ENCODE measurements at places on chromosomes 3 and 15.
A peak's percentile ranks its signal among the peaks of the same experiment; 100 is the strongest.

DNA sequence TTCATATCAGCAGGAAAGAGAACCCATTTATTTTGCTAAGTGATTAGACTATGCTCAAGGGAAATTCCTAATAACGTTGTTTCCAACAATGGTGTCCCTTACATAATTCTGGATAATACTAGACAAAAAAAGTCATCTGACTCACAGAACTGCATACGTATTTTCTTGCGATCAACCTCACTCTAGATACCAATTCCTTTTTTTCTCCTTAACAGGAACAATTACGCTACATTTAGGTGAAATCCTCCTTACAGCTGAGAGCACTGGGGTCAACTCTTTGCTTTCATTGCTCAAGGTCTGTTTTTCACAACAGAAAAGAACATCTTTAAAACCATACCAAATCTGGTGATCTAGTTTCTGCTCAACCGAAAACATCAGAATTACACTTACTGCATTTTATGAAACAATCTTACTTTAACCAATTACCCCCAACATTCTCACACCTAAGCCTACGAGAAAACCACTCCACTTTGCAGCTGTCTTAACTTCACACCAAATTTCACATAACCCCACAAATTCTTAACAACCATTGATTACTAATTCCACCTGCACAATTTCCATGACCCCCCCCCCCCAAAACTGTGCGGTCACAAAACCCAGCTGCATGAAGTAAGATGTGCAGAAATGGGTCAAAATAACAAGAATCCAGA lies 61.2 kb upstream of the ICE2 start:
- DNase-seq = no peak

DNA sequence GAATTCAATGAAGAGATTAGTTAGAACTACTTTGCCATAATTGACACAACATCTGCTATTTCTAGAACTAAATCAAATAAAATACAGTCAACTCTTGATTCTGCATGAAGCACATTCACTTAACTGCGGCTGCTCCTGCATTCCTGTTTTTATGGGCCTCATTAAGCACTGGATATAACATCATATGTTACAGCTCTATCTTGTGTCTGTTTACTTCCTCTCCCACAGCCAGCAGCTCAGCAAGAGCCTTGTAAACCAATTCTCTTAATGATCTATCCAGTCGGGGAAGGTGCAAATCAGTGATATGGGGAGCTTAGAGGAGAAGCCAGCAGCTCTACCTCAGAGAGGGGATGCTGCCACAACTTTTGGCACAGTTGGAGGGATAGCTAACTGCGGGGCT lies 329.2 kb downstream of the ARRDC4 start:
- DNase-seq = no peak

DNA sequence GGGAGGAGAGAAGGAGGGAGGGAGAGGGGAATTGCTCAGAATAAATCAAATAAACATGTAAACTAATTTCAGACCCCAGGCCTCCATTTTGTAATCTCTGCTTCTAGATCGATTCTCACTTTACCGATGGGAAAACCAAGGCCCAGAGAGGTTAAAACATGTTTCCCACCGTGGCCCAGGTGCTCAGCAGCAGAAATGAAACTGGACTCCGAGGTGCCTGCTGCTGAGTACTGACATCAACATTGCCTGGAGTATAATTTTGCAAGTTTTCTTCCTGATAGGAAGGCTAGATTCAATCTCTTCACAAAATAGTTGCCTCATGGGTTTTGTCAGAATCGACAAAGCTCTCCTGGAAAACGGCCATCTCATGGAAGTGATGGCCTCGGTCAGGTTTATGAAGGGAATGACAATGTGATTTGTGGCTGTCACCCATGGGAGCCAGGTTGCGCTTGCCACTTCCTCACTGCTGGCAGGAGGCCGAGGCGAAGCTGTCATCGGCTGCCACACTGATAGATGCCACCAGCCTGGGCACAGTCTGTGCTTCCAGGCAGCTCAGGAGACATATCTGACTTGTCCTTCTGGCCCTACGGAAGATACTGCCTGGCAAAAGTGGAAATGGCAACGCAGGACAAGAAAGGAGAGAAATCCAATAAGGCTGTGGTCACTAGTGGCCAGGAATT lies 133.1 kb upstream of the LRRN1 start:
- no peak for DNase-seq

GRCh38 chr3:109731639-109732473 lies 394.5 kb upstream of the DPPA4 start:
- DNase-seq = peak; percentile 12

DNA sequence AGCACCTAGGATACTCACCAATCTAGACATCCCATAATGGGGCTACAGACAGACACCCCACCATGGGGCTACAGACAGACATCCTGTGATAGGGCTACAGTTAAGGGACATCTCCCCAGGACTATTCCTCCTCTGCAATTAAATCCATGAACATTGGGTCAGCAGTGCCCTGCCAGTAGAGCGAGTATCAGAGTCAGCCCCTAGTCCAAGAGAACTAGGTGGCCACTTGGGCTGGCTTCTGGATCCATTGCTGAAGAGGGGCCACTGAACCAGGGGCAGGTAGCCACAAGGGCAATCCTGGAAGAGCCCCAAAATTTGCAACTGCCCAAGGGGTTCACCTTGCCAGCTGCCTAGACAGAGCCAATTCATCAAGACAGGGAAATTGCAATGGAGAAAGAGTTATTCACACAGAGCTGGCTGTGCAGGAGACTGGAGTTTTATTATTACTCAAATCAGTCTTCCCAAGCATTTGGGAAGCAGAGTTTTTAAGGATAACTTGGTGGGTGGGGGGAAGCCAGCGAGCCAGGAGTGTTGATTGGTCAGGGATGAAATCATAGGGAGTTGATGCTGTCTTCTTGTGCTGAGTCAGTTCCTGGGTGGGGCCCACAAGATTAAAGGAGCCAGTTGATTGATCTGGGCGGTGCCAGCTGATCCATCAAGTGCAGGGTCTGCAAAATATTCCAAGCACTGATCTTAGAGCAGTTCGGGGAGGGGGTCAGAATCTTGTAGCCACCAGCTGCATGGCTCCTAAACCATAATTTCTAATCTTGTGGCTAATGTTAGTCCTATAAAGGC lies 170.2 kb upstream of the SMAD3 start:
- DNase-seq = no peak

GRCh38 chr15:38888701-38889221 lies 324.1 kb upstream of the RASGRP1 start:
- no peak for DNase-seq

GRCh38 chr3:98657457-98657856 lies 64.0 kb upstream of the CPOX start:
- no peak for DNase-seq

GRCh38 chr15:90762109-90762508 lies 45.0 kb downstream of the BLM start:
- peak; percentile 48 for DNase-seq

DNA sequence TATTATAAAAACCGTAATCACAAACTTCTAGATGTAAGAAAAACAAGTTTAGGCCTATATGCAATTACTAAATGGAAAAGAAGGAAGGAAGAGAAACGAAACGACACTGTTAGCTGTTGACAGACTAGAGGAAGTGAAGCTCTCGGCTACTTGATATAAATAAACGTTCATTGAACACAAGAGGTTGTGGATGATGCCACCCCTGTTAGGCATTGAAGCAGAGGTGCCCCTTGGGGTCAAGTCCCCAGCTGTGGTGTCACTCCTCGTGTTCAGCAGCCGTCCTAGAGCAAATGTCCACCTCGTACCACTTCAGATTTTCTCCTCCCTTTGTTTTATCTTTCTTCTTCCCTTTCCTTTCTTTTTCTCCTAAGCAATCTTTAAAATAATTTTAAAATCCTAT lies 146.5 kb upstream of the UBE2E1 start:
- no peak for DNase-seq

GRCh38 chr3:105315815-105316214 lies 50.9 kb upstream of the ALCAM start:
- no peak for DNase-seq

DNA sequence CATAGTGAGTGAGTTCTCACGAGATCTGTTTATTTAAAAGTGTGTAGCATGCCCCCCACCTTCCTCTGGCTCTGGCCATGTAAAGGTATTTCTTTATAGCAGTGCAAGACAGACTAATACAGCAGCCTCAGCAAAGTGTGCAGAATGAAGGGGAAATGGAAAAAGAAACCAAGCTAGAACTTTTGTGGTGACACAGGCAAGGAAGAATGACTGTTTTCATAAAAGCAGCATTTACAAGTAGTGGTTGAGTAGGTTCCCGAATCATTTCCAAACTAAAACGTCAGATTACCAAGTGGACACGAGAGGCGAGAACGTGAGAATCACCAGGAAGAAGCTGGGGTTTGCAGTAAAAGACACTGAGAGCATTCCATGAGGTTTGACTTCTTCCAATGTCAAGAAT lies 100.2 kb upstream of the AKAP13 start:
- no peak for DNase-seq

GRCh38 chr3:8875836-8876235 lies 87.4 kb downstream of the RAD18 start:
- no peak for DNase-seq

DNA sequence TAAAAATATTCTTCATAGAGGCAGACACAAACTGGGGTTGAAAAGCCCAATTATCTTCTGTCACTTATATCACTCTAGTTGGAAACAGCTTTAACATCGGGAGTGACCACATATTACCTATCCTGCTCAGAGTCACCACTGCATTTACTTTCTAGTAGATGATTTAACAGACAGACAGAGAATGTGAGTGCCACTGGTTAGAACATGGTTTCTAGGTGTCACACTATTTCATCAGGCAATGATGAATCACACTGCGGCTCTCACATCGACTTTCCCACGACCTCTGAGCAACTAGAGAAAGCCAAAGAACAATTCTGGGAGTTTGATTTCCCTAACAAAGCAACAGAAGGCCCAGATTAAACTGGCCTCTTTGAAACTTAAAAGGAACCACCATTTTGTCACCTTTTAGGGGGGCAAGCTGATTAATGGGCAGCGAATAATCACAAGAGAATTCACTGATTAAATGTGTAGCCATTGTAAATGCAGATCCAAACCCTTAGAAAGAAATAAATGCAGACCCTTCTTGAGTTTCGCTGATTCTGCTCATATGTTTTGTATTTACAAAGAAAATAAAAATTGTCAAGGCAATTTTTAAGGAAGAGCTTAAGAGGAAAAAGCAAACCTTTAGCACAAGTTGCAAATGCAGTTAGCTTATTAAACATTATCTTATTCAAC lies 112.6 kb upstream of the KBTBD8 start:
- DNase-seq = no peak

DNA sequence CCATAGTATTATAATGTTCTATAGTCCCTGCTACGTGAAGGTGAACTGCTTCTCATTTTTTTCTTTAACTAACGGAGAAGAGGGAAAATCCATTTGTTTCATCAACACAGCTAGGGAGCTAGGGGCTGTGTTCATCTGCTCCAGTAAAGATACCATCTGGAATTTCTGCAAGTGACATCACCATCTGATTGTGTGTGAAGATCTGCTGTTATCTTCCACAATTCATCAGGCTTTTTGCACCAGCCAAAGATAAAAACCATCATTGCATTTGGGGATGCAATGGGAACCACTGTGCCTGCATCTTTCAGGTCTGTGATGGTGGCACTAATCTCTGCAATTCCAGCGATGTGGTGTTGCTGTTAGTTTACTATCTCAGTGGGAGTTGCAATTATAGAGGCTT lies 35.5 kb upstream of the NOX5 start:
- no peak for DNase-seq

- no peak for DNase-seq
Observed at GRCh38 chr3:168123201-168124176, 27.8 kb upstream of the GOLIM4 start.

DNA sequence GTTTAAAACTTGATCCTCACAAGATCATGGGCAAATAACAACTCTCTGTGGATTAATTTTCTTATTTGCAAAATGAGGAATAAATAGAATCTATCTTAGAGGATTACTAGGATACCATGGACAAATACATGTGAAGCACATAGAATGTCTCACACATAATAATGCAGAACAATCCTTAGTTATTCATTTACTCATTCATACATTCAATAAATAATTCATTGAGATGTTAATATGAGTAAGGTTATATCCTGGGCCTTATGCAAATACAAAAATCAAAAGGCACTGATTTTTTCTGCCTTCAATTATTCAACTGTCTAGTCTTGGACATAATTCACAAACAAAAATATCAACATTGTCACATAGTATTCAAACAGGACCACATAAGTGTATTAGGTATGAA lies 654.1 kb downstream of the MECOM start:
- no peak for DNase-seq

GRCh38 chr3:142276781-142277180 lies 51.4 kb upstream of the GK5 start:
- no peak for DNase-seq

DNA sequence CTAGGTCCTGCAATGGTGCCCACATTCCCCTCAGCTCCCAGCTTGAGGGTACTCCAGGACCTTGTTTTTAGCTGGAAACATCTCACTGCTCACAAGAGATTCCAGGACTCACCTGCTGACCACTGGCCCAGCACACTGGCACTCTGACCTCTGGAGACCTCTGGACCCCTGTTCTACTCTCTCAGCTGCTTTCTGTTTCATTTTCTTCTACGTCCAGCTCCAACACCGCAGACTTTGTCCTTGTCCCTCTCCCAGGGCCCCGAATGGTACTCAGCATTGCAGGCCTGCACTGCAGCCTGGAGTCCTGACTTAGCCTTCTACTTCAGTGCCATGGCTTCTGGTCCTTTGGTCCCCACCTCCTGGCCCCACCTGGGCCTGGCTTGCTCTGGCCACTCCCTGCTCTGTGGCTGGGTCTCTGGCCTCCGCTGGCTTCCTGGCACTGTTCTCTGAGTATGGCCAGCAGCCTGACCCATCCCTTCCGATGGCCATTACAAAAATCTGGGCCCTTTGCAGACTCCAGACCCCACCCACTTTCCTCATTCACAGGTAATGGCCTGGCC lies 27.9 kb downstream of the KY start:
- DNase-seq = no peak

- no peak for DNase-seq
Observed at GRCh38 chr3:9199775-9200174, 49.7 kb downstream of the SRGAP3 start.

GRCh38 chr3:6860149-6860953 lies 564 bp upstream of the GRM7 start:
- DNase-seq = no peak

DNA sequence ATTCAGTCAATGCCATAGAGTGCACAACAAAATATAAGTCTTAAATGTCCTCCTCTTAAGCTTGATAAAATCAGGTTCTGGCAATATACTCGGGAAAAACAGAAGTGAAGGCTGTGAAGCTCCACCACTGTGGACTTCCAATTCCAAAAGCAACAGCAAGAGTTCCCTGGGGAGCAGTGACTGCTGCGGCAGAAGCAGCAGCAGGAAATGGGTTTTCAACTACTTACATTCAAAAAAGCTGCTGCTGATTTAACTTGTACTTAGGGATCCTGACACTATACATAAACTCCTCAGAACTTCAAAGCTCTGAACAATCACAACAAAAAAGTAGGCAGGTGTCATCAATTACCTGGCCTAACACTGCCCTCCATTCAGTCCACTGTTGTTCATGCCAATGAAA lies 4.7 kb downstream of the CEP152 start:
- no peak for DNase-seq

DNA sequence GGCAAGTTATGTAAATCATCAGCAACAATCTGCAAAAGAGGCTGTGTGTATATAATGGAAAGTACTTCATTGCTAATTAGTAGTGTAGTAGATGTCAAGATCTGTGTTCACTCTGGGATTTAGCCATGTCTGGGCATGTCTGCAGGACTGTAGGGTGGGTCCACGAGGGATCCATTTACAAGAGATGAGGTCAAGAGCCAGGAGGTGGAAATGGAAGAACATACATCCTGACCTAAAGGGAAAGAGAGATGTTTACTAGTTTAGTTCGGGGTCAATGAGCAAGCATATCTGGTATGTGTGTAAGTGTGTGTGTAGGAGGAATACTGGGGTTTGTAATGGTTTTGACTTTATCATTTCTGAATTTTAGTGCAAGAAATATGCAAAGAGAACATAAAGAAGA lies 171.5 kb upstream of the NANOGP8 start:
- DNase-seq = no peak

Data from GM04503 (cell line).